ENCODE measurements at places on chromosomes 2 and 18.

GRCh38 chr2:67616749-67617148, 219.6 kb downstream of the ETAA1 start:
- DNase-seq = peak; percentile 61

DNA sequence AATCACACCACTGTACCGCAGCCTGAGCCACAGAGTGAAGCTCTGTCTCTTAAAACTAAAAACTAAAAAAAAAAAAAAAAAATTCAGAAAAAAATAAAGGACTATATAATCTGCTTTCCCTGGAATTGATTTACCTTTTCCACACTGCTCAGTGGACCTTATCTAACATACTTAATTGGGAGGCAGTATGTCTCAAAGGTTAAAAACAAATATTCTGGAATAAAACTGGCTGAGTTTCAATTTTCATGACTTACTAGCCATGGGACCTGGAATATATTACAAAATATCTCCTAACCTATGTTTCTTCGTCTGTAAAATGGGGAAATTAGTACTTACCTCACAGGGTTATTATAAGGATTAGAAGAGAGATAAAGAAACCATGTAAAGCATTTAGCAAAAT, 11.8 kb downstream of the NCKAP1 start:
- no peak for DNase-seq

- peak; percentile 37 for DNase-seq
Measured at GRCh38 chr2:47528874-47529273, 125.9 kb downstream of the MSH2 start.

- DNase-seq = peak; percentile 48
Measured at GRCh38 chr2:208222351-208222750, 32.5 kb downstream of the IDH1 start.

- DNase-seq = no peak
Measured at GRCh38 chr18:45635893-45636509, 20.7 kb downstream of the SLC14A2 start.

DNA sequence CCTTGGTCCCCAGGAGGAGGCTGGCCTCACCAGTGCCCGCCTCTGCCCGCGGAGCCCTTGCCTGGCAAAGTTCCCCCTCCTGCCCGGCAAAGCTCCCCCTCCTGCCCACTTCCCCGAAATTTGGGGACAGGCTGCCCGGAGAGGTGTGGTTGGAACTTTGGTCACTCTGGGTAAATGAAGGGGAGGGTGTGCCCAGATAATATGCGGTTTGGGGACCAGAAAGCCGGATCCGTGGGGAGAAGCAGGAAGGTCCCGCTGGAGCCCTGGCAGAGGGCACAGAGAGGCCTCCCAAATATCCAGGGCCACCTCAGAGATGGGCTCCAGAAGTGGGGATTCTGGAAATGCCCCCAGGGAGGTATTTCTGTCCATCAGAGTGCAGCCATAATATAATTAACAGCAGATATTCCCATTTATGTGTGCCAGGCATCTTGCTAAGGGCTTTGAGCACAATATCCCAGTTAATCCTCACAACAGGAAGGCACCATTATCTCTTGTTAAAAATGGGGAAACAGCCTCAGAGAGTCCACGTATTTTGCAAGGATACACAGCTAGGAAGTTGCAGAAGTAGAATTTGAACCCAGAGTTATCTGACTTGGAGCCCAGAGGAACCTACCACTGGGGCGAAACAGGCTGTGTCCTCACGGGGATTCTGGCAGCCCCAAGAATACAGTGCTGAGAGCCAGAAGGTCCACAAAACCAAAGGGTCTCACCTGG, 914 bp downstream of the STEAP3 start:
- no peak for DNase-seq

DNA sequence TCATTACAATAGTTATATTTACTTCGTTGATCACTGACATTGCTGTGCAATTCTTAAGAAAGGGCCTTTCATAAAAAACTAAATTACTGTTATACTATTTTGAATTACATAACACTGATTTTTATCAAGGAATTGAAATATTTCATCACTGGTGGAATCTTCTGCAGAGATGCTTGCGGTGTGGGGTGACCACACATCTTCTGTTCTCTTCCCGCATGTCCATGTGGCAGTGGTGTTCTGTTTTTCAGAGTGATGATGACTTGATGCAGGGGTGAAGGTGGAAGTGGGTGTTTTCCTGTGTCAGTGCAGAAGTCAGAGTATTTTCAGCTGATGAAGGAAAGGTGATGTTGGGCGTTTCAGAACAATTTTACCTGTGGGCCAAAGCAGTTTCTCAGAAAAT, 7.0 kb downstream of the CNDP2 start:
- DNase-seq = no peak

GRCh38 chr2:11456251-11456650, 9.7 kb downstream of the E2F6 start:
- DNase-seq = no peak
